ENCODE measurements at places on chromosomes 16 and 17. TPM values are rescaled to one million over a fixed set of nuclear protein-coding genes. Genes with fewer than 3 reads are reported as not detected.

- DNase-seq: no peak
Measured at GRCh38 chr16:28010671-28011070, 52.8 kb downstream of the GSG1L start.

GRCh38 chr17:45403906-45404490, 28.7 kb downstream of the ARHGAP27 start:
- DNase-seq: no peak

The KRT27 gene
- not detected for polyA plus RNA-seq

The TMEM88 gene
- 23.0 TPM for polyA plus RNA-seq

GRCh38 chr16:58615280-58615679, 14.3 kb downstream of the CNOT1 start:
- DNase-seq: no peak

The CLN3 gene
- 11.8 TPM for polyA plus RNA-seq

DNA sequence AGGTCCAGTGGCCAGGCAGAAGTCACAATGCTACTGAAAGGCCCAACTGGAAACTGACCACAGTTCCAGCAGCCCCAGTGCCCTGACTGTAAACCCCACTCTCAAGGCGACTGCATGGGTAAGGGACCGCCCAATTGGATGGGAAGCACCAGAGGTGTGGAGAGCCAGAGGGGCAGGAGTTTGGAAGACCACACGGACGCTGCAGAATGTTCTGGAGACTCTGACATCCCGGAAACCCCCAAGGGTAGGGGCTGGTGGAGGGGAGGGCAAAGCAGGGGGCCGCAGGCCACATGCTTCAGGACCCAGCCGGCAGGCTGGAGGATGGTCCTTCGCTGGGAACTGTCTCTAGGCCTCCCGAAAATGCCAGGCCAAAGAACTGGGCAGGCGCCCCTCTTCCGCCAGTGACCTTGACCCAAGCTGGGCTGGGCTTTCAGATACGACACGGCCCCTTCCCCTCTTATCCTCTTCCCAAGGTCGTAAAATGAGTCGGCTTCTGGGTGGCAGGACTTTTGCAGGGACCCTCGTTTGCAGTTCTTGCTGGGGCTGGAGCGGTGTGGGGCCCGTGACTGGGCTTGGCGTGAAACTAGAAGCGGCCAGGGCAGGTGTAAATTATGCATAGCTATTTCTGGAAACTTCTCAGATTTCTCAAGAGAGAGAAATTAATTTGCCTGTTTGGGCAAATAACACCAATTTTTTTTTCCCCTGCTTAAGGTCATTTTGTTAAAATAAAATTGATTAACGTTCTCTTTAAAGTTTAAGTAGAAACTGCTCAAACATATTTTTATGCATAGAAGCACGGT, 110.2 kb downstream of the C16orf78 start:
- no peak for DNase-seq

The RAB11FIP4 gene
- 0.46 TPM for polyA plus RNA-seq

DNA sequence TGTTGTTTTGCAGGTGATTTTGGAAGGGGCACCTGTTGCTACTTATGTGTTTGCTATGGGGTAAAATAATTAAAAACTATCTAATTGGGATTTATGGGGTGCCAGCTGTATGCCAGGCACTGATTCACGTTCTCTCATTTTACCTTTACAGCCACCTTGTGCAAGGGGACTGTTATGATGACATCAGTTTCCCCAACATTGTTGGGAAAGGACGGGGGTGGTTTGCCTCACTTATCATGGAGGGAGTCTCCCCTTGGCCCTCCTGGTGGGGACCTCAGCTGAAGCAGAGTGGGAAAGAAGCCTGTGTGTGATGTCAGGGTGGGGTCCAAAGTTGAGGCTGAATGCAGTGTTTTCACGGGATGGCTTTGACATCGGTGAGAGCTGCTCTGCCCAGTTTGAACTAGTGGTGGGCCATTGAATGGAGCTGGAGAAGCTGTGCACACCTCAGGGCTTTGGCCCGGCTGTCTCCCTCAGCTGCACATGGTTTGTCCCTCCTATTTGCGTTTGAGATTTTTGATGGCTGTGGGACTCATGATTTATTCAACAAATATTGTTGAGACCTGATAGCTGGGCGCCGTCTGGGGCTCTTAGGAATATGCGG, 36.1 kb downstream of the CMIP start:
- DNase-seq: no peak

DNA sequence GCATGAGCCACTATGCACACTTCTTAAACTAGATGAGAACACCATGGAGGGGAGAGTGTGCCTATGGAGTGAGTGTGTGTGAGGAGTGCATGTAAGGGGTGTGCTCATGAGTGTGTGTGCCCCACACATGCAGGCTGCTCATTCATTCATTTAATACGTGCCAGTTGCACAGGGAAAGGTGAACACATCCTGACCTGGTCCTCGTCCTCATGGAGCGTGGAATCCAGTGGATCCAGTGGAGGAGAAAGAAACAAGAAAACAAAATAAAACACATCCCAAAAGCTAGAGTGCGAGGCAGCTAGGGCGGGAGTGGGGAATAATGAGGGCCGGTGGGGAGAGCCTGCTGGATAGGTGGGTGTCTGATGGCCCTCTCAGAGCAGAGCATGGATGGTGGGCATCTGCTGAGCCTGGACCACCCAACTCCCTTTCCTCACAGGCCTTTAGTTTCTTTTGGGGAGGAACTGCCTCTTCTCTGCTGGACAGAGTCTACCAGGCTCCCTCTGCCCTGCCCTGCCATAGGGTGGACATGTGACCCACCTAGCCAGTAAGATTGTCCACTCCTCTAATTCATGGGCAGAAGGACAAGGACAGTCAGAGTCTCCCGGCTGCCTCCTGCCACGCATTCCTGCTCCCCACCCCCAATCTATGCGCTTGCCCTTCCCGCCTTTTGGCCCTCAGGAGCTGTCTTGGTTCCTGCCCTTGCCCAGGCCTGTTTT, 204.3 kb downstream of the RAB11FIP4 start:
- DNase-seq: no peak

The UTS2R gene
- 5.8 TPM for polyA plus RNA-seq

The GAS2L2 gene
- polyA plus RNA-seq: not detected

GRCh38 chr16:50282010-50282538, 15.7 kb downstream of the ADCY7 start:
- no peak for DNase-seq

DNA sequence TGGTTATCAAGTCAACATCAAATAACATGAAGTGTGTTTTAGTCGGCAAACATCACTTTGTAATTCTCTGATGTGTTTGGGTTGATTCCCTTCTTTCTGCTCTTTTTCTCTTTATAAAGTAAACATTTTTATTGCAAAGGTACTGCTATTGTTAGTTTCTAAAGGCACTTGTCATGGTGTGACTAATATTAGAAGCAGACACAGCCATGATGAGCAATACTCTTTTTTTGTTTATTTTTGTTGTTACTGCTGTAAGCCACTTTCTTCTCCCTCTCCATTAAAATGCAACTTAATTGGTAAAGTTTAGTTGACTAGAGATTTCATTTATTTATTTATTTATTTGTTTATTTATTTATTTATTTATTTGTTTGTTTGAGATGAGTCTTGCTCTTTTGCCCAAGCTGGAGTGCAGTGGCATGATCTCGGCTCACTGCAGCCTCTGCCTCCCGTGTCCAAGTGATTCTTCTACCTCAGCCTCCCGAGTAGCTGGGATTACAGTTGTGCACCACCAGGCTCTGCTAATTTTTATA, 424.7 kb downstream of the WWOX start:
- no peak for DNase-seq

DNA sequence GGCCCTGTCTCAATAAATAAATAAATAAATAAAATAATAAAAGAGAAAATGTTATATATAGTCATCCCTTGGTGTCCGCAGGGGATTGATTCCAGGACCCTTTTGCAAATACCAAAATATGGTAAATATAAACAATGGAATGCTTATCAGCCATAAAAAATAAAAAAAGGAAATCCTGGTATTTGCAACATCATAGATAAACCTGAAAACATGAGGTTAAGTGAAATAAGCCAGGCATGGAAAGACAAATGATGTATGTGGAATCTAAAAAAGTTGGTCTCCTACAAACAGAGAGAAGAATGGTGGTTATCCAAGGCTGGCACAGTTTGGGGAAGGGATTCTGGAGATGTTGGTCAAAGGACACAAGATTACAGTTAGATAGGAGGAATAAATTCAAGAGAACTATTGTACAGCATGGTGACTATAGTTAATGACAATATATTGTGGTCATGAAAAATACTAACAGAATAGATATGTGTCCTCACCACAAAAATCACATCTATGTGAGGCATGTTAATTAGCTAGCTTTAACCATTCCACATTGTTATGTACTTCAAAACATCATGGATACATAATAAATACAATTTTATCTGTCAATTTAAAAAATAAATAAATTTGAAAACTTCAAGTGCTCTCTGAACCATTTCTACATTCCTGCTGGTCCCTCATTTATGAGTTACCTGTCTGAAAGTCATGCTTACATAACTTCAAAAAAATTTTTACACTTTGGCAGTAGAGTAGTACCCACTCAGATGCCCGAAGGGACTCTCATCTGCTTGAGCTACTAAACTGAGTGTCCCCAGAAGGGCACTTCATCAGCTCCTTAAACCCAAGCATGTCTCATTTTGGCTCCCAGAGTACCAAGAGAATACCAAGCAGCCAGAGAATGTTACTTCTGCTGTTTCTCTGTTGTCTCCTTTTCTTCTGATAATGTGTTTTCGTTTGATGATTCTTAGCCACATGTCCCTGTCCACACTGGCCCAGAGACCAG, 26.6 kb downstream of the N4BP1 start:
- DNase-seq: no peak

DNA sequence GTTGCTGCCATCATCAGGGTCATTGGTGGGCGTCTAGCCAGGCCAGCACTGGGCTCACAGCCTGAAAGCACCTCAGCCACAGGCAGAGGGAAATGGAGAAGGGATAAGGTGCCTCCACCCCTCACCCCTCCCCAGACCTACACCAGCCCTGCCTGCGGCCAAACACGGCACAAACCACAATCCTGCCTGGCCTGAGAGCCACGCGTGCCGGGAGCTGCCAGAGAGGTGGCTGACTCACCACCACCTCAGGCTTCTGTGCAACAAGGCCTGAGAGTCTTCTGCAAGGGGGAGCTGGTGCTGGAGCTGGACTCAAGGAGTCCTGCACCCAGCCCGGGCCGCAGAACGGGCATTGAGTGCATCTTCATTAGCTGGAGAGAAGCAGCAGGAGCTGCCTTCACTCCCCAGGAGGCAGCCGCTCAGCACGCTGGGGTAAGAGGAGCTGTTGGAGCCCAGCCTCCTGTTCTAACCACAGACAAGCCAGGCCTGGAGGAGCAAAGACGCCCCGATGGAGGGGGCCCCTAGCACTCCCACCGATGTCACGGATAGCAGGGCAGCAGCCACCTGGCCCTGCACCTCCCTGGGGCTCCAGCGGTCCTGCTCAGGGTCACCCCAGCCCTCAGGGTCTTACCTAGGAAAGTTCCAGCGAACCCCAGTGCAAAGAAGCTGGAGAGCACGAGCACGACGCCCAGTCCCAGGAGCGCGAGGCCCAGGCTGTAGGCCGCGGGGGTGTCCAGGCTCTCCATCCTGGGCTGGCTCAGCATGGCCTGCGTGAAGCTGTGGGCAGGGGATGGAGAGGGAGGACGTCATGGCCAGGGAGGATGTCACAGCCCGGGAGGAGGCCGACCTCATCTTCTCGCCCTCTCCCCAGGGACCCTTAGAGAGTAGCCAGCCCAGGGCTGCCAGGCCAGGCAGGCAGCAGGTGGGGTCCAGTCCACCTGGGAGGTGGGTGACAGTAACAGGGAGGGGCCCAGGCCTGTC, 16.0 kb upstream of the RASD1 start:
- DNase-seq: no peak

The MGRN1 gene
- 35.5 TPM for polyA plus RNA-seq

- DNase-seq: no peak
Measured at GRCh38 chr16:55390630-55391237, 66.7 kb downstream of the IRX6 start.

GRCh38 chr16:706189-707061, 824 bp upstream of the FBXL16 start:
- DNase-seq: no peak

- no peak for DNase-seq
Measured at GRCh38 chr17:6110592-6110991, 40.4 kb downstream of the WSCD1 start.

The LPO gene
- polyA plus RNA-seq: 0.19 TPM

- DNase-seq: no peak
Measured at GRCh38 chr17:67478401-67479041, 101.4 kb downstream of the PITPNC1 start.

- DNase-seq: no peak
Measured at GRCh38 chr16:14454391-14454790, 175.7 kb downstream of the PARN start.

- DNase-seq: no peak
Measured at GRCh38 chr16:71927383-71927782, 32.1 kb downstream of the IST1 start.

GRCh38 chr17:44123356-44124117, at the start of gene HDAC5:
Gene HDAC5, minus strand, starts transcription at chr17:44123641. Its CDS starts 6,126 bp downstream, at chr17:44117515.
- peak; percentile 84 for DNase-seq

GRCh38 chr17:39277110-39277509, 51.4 kb upstream of the STAC2 start:
- no peak for DNase-seq

DNA sequence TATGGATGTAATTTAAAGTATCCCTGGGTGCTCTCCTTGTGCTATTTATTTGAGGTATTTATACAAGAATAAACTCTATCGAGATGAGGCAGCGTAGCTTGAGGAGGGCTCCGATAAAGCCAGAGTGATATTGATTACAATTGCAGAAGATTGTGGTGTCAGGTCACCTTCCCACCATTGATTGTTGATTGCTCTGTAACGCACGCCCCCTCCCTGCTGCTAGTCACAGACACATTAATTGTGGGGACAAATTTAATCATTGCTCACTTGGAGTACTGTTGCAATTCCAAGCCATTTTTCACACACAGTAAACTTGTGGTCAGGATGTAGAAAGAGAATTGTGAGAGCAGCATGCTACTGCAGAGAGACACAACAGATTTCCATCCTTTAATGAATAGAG, 75.4 kb downstream of the IRX3 start:
- DNase-seq: no peak

DNA sequence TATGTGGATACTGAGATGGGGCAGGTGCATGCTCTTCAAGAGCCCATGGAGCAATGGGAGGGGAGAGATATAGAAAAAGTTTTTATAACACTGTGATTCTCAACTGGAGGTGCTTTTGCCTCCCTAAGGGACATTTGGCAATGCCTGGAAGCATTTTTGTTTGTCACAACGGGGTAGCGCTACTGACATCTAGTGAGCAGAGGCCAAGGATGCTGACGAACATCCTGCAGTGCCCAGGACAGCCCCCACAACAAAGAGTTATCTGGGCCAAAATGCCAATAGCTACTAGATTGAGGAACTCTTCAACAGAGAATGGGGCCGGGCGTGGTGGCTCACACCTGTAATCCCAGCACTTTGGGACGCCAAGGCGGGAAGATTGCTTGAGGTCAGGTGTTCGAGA, 67.2 kb upstream of the CLEC3A start:
- DNase-seq: no peak

The CDIP1 gene
- polyA plus RNA-seq: 46.2 TPM

The KREMEN2 gene
- 4.0 TPM for polyA plus RNA-seq

The RFWD3 gene
- 9.1 TPM for polyA plus RNA-seq

GRCh38 chr17:68185820-68186219, 62.0 kb upstream of the AMZ2 start:
- DNase-seq: no peak

DNA sequence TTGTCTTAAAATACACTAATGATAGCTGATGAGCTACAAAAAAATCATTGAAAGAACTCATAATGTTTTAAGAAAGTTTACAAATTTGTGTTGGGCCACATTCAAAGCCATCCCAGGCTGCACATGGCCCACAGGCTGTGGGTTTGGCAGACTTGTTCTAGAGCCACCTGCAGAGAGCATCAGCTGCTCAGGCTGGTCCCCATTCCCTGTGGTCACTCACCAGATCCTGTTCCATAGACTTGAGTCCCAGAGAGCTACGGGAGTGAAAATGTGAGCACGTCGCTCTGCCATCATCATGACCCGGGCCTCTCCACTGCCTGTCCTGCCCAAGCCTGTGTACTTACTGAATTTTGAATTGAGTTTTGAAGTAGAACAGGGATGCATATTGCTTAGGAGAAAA, 6.9 kb downstream of the SLC26A11 start:
- DNase-seq: no peak

All from forelimb muscle (tissue), 1 donor.